Urinary bladder (tissue), 4 donors: ENCODE measurements at places on chromosomes 5 and 9. TPM values are rescaled to one million over a fixed set of nuclear protein-coding genes. Genes with fewer than 3 reads are reported as not detected.

FLT4 gene
- polyA plus RNA-seq: 8.4 TPM

- DNase-seq: no peak
Observed at GRCh38 chr5:89451263-89451662, 568.3 kb upstream of the MEF2C start.

- DNase-seq: no peak
Observed at GRCh38 chr5:131630963-131631350, 4.1 kb downstream of the RAPGEF6 start.

DNA sequence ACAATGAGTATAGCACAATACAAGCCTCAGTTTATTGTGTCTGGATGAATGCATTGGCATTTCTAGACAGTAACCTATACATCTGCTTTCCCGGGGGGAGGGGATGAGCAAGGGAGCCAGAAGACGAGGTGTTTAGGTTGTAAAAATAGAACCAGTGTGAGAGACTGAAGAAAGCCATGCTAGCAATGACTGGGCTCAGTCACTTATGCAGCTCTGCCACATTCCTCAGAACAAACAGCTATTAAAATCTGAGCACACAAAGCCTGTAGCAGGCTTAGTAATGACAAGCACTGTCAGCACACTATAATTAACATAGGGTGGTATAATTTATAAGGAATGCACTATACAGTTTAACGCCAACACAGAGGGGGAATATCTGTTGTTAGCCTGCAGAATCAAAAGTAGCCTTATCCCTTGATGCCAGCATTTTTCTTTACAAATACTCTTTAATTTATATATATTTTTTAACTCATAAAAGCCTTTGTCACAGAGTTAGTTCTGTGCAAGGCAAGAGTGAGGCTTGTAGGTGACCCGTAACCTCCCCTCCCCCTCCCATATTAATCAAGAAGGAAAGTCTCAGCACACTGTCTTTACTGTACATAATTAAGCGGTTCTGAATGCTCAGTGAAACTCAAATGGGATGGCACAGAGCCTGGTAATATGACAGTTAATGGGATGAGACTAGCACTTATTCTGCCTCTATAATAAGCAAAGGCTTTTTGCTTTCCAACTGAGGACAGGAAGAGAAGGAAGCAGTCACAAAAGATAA lies 295.4 kb downstream of the CSNK1G3 start:
- no peak for DNase-seq

- no peak for DNase-seq
Observed at GRCh38 chr5:180522330-180522729, 28.2 kb downstream of the CNOT6 start.

DNA sequence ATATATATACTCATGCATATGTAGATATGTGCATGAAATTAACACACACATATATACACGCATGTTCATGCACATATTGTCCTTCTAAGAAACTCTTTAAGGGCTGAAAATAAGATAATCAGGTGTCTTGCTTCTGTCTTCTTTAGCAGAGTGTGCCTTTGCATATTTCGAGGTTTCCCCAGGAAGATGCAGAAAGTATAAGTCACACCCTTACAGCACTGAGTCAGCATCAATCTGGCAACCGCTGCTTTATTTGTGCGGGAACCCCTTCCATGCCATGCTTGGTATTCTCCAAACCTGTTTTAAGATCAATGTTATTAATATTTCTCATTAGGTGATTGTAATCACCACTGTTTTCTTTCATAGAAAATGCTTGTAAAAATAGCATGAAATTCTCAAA lies 557.9 kb downstream of the CAAP1 start:
- no peak for DNase-seq

NKD2 gene
- 7.5 TPM for polyA plus RNA-seq

- no peak for DNase-seq
Observed at GRCh38 chr5:32574540-32575175, 10.7 kb upstream of the SUB1 start.

- no peak for DNase-seq
Observed at GRCh38 chr5:178143246-178143645, 10.4 kb downstream of the NHP2 start.

- no peak for DNase-seq
Observed at GRCh38 chr5:126280846-126281245, 142.4 kb upstream of the GRAMD2B start.

DNA sequence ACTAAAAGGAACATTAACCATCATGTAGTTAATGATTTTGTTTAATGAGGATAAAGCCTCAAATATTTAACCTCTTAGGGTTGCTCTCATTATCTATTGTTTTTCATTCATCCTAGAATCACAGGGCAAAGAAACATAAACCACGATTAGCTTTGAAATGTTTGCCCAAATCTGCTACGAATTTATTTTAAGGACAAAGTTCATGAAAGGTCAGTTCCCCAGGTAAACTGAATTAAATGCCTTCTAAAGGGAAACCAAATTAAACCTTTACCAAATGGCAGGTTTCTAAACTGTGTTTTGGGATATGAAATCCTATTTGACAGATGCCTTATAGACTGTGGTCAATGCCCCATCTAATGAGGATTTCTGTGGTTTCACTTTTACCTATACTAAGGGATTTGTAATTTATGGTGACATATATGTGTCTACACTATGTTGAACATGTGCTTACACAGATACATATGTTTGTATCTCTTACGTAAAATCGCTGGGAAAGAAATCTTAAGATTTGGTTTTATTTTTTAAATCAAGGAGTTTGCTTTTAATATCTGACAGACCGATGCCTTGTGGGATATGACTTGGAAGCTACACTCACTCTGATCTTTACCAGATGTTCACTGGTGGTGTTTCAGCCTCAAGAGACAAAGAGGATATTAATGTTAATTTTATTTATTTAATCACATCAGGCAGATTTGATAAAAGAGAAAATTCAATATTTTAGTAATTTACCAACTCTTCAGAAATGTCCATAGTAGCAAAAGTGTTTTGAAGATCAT lies 188.4 kb downstream of the GLIS3 start:
- no peak for DNase-seq

- no peak for DNase-seq
Observed at GRCh38 chr5:97846643-97847042, 663.6 kb upstream of the RIOK2 start.

IFNA13 gene
- not detected for polyA plus RNA-seq

ELL2 gene
- 14.1 TPM for polyA plus RNA-seq
